ENCODE measurements at places on chromosomes 3 and 15.

DNA sequence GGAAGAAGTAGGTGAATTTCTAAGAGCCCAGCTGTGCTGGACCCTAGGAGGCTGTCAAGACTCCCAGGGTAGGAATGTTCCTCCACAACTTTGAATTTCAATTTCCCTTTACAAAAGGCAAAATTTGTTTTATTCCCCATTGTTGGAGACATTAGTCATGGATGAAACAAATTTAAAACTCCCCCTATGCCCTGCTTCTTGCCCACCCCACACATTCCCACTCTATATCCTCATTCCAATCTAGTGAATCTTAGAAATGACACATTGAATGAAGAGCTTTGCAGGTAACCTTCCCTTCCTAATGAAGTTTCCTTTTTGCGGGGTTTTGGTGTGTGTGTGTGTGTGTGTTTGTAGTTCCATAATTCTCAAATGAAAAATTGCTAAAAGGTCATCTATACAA lies 72.6 kb downstream of the CCNL1 start:
- no peak for DNase-seq

DNA sequence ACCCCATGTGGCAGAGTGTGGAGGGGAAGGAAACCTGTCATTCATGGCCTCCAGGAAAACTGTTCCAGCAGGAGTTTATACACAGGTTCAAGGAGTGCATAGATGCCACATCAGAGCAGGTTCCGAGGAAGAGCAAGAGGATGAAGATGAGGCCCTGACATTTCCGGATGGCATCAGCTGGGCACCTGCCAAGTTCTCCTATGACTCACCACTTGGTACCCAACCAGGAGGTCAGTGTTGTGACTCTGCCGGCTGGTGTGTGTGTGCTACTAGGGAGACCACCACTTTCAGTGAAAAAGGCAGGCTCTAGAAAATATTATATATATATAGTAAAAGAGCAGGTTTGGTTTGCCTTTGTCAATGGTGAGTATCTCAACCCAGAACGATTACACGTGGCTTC lies 69.3 kb downstream of the NTRK3 start:
- no peak for DNase-seq

DNA sequence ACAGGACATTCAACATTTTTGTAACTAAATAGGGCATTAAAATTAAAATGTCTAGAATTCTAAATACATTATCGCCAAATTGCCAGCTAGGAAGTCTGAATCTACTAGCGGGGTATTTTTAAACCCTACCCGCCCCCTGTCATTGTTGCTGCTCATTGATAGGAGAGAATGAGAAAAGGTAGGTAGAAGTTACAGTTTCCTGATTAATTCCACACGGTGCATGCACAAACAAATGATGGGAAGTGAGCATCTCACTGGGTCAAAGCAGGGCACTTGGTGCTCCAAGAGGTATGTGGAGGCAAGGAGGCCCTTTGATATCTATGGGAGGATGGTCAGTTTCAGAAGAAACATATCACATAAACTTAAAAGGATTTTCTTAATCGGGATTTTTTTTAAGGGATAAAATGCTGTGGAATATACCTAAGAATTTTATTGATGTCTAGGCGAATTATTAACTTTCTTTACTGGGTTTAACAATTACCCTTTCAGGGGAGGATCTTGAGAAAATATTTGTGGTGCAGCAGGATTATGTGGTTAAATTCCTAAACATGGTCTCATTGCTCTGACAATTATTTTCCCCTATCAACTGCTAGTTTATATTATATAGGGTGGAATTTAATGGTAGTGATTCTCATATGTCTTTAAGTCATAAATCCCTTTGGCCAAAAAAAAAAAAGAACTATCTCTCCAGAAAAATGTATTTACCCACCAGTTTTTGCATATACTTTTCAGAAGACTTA lies 236.0 kb upstream of the GOLGA6L4 start:
- DNase-seq, result no peak

- no peak for DNase-seq
Observed at GRCh38 chr3:170321321-170322034, 36.0 kb upstream of the SKIL start.

DNA sequence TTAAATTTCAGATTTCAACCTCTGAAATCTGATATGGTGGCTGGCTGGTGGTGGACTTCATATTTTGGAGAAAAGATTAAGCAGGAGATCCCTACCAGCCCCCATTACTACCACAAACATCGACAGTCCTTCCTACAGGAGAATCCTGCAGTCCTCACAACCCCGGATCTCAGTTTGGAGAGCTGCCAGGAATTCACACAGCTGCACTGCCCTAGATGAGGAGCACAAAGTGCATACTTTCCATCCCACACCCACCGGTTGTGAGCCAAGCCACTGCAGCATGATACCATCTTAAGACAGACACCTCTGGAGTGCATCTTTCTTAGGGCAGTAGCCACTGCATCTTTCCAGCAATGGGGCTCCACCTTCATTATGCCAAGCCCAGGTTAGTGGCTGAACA lies 185.5 kb upstream of the GPR149 start:
- DNase-seq, result no peak

GRCh38 chr15:49055630-49056029 lies 9.4 kb upstream of the SECISBP2L start:
- no peak for DNase-seq

DNA sequence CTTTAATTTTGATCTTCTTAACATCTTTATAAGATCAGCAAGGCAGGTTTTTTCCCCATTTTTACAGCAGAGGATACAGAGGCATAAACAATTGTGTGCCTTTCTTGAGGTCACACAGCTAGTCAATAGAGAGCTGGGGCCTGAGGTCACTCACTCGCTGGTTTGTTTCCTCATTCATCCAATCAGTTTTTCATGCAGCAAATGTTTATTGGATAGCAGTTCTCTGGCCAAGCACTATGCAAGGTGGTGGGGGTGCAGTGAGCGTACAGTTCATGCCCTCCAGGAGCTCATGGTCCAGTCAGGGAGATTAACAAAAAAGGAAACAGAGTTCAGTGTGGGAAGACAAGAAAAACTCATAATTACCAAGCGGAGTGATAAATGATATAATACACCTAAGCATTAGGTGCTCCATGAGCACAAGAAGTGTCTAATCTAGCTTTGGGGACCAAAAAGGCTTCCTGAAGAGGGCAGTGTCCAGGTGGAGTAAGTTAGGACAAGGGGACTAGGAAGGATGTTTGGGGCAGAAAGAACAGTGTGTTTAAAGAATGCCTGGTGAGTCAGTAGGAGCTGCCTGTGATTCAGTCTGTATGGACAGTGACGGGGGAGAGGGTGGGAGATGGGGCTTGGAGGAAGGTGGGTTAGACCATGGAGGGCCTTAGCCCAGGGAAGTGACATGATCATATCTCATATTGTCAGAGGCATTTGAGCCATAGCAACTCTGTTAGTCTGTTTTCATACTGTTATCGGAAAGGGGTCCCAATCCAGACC lies 29.3 kb downstream of the MAP2K5 start:
- no peak for DNase-seq

DNA sequence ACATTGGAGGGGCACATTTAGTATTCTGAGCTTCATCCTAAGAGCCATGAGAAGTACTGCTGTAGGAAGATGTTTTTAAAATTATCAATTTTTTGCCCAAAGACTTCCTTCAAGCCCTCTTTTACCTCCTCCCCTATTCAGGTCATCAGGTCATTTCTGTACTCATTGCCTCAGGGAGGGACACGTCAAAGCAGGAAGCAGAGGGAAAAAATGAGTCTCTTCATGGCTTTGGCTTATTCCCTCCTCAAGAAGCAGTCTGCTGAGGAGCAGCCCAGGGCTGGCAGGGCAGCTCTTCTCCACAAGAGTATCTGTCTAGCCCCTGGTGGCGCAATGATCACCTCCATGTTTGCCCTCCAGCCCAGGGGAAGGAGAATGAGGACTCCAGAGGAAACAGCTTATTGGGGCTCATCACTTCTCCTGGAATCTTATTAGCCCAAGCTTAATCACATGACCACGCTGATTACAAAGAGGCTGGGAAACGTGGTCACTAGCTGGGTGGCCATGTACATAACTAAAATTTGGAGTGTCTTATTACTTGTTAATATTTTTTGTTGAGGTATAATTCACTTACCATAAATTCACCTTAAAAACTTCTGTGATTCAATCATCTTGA lies 44.2 kb upstream of the GATA2 start:
- DNase-seq, result no peak

DNA sequence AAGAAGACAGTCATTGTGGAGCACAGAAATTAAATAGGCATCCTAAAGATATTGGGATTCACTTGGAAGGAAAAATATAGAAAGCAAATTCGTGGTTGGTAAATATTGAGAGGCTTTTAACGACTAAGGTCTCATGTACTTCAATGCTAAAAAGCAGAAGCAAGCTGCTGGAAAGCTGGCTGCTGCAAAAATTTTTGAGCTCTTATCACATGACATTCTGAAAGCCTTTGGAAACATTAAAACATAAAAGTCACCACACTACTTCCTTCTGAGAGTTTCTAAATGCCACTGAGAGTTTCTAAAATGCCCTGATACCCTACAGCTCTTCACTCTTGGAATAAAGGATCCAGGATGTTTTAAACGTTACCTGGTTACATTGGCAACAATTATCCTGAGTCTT lies 39.0 kb upstream of the CBLB start:
- DNase-seq, result no peak

DNA sequence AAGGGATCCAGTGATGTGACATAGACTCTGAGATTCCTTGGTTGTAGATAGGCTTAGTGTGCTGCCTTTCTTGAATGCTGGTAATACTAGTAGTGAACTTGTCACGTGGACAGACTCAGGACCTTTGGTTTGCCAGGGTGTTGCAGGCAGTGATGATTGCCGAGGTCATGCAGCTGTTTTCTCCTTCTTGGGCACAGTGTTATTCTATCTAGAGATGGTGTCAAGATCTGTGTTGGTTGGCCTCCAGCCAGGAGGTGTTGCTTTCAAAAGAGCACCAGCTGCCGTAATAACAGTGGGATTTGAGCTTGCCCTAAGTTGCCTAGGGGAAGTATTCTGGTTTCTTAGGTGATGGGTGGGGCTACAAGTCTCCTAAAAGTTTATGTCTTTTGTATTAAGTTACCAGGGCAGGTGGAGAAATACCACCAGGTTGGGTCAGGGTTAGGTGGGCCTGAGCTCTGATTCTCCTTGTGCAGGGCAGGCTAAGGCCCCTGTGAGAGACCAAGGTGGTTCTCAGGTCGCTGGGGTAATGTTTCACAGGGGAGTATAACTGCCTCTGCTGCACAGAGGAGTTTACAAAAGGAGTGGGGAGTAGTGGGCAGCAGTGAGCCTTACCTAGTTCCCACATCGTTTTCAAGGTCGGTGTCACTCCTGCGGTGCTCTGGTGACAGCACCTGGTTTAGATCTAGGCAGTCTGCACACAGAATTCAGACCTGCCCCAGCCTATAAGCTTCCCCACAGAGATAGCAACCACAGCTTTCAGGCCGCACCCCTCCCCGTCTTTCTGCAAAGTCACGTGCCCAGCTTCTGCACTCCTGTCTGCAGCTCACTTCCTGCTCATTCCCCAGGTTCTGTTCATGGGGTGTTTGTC lies 350.3 kb downstream of the DOCK3 start:
- peak; percentile 31 for DNase-seq

- DNase-seq, result no peak
Observed at GRCh38 chr15:35858707-35859106, 312.7 kb upstream of the DPH6 start.

GRCh38 chr15:60477916-60478565 lies 901 bp downstream of the ICE2 start:
- DNase-seq, result no peak

- DNase-seq, result no peak
Observed at GRCh38 chr3:23811919-23812318, 6.2 kb downstream of the UBE2E1 start.

DNA sequence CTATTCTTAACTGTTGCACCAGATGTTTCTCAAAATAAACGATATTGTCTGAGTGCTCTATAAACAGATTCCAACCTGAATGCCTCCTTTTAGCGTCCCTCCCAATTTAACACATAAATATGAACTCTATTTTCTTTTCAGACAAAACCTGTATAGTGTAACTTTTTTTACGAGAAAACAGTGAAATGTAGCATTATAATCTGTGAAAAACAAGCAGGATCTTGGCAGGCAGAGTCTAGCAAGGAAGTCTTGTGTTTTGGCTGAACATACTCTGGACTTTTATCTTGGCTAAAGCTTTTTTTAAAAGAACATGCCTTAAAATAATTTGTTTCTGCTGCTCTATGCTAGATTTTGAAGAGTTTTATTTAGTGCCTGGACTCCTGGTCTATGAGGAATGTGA lies 150.5 kb downstream of the ROBO2 start:
- no peak for DNase-seq

Measured in stimulated activated CD8-positive, alpha-beta memory T cell treated with anti-CD3 and anti-CD28 coated beads, Interleukin-4, amount 100 ng/mL, for 1 hour (primary cell).